ENCODE measurements at places on chromosomes 6 and 20. TPM values are rescaled to one million over a fixed set of nuclear protein-coding genes. Genes with fewer than 3 reads are reported as not detected.

Gene SIRPD
- polyA plus RNA-seq: not detected

- no peak for DNase-seq
Measured at GRCh38 chr6:44531442-44532015, 144.0 kb downstream of the CDC5L start.

DNA sequence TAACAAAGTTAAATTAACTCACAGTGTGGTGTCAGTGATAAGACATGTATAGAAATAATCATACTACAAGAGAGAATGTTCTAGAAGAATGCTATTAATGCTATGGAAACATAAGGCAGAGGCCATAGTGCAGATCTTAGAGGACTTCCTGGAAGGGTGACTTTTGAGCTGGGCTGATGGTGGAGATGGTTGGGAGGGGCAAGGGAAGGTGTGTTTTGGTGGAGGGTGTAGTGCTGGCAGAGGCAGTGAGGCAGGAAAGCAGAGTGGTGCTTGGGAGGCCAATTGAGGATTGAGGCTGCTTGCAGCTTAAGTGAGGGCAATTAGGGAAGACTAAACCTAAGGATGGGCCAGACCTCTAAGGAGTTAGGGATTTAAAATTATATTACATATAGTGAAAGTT is 58.5 kb upstream of the FNDC1 start:
- DNase-seq: no peak

Gene SASH1
- 2.5 TPM for polyA plus RNA-seq

GRCh38 chr6:151209071-151209831 is 30.5 kb upstream of the AKAP12 start:
- no peak for DNase-seq

DNA sequence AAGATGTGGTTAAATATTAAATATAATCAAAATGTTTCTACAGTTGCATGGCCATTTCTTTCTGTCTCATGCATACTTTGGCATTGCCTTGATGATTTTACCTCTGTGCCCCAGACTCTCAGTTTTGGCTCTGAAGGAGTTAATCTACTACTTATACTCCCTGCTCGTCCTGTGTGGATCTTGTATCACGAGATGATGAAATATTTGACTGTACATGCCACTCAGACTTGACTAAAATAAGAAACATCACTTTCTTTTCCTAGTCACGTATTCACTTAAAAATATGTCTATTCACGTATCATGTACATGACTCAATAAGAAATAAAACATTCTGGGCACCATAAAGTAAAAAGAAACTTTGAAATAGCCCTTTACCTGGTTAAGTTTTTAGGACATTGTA is 397.7 kb downstream of the RFPL4B start:
- no peak for DNase-seq

All from A549 (cell line).